ENCODE measurements at places on chromosomes 12 and 14. TPM values are rescaled to one million over a fixed set of nuclear protein-coding genes. Genes with fewer than 3 reads are reported as not detected.

Gene TMX1
- 62.2 TPM for total RNA-seq

Gene C3AR1
- 0.65 TPM for total RNA-seq

Gene LRTM2
- 0.10 TPM for total RNA-seq

Gene CISTR
- not detected for total RNA-seq

Gene DYNC1H1
- total RNA-seq: 508 TPM

Gene SMCO3
- 0.65 TPM for total RNA-seq

Gene DNAH10
- total RNA-seq: under 0.01 TPM

Gene PCED1B
- 0.38 TPM for total RNA-seq

Gene PARP11
- 5.9 TPM for total RNA-seq

Gene BCL2L2
- 18.3 TPM for total RNA-seq

Gene KRT74
- total RNA-seq: not detected

Gene OTOGL
- total RNA-seq: 1.5 TPM

Gene MDGA2
- total RNA-seq: not detected

Gene CCDC197
- total RNA-seq: not detected

Gene MYH7
- not detected for total RNA-seq

Gene KCNC2
- not detected for total RNA-seq

Gene TSPAN19
- total RNA-seq: not detected

Gene B3GNT4
- total RNA-seq: not detected

Gene SLC17A8
- not detected for total RNA-seq

Gene CIDEB
- 1.6 TPM for total RNA-seq

Gene CNIH1
- total RNA-seq: 164 TPM

Measured in vein endothelial cell (primary cell).